ENCODE measurements at places on chromosomes 11 and 22.

- DNase-seq: no peak
These were observed at the start of gene OR5P2 for GRCh38 chr11:7796842-7797241. Gene OR5P2, minus strand, starts transcription at chr11:7796942. Its CDS starts 0 bp downstream, at chr11:7796942.

DNA sequence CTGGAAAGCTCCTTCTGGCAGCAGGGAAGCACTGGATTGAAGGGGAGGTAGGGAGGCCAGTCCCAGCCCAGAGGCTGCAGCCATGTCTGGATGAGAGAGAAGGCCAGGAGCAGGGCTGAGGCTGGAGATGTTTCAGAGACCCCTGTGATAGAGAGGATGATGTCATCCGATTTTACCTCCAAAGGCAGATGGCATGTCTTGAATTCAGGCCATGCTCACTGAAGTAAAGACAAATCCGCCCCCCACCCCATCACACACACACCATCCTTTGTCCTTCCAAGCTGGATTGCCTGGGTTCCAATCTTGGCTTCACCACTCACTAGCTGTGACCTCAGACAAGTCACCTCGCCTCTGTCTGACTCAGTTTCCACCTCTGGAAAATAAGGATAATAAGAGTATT is 47.2 kb downstream of the TP53I11 start:
- DNase-seq: no peak

DNA sequence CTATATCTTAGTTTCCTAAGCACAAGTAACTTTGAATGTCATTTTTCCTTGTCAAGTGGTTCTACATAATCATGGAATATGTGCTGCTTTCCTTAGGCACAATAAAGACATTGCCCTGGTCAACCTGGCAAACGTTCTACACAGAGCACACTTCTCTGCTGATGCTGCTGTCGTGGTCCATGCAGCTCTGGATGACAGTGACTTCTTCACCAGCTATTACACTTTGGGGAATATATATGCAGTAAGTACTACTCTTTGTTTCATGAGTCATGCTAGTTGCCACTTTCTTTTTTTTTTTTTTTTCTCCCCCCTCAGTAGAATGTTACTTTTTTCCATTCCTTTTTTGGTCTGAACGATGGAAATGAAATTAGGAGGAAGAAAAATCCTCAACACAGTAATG is 38.5 kb downstream of the TTC17 start:
- DNase-seq: no peak

DNA sequence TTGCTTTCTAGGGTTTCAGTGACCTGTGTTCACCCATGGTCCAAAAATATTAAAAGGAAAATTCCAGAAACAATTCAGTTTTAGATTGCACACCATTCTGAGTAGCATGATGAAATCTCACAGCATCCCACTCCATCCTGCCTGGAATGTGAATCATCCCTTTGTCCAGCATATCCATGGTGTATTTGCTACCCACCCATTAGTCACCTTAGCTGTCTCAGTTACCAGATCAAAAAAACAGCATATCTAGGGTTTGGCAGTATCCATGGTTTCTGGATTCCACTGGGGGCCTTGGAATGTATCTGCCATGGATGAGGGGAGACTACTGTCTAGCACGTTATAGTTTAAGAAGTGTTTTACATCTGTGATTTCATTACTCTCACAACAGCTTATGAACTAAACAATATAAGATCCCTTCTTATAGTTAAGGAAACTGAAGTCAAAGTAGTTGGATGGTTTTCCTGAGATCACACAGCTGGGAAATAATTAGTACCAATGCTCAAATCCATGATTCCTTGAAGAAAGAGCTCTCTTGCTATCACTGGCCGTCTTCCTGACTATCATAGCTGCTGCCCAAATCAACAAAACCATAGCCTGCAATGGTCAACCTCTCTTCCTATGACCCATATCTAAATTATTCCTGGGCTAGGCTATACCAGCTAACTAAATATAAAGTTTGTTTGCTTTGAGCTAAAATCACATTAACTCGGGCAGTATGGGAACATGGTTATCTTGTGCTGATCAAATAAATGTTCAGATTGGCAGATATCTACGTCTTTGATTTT is 122.6 kb downstream of the MICAL2 start:
- no peak for DNase-seq

GRCh38 chr22:46237453-46238124 is 12.5 kb downstream of the CDPF1 start:
- DNase-seq: no peak

DNA sequence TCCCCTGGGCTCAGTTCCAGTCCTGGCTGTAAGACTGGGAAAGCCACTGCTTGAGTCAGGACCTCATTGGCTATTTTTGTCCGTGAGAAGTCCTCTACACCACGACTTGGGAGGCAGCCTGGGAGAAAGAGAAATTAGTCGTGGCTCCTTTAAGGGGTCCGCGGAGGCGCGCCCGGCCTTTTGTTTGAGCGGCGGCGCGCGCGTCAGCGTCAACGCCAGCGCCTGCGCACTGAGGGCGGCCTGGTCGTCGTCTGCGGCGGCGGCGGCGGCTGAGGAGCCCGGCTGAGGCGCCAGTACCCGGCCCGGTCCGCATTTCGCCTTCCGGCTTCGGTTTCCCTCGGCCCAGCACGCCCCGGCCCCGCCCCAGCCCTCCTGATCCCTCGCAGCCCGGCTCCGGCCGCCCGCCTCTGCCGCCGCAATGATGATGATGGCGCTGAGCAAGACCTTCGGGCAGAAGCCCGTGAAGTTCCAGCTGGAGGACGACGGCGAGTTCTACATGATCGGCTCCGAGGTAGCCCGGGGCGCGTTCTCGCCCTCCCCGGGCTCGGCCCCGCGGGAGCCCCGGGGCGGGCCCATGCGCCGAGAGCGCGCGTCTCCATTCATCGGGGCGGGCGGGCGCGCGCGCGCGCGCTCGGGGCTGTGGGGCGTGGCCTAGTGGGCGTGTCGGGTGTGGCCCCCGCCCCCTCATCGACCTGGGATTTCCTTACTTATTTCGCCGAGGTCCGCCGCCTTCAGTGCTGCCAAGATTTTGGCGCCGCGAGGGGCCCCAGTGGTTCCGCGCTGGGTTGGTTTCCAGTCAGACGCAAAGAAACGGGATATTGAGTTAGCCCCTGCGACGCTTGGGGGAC is at the start of gene SMARCB1:
Gene SMARCB1, plus strand, starts transcription at position 215 of the 848 bp plus-strand sequence. Its CDS starts 204 bp downstream, at position 419.
- DNase-seq: peak; percentile 91

- DNase-seq: no peak
These were observed 32.8 kb upstream of the SLC22A12 start for GRCh38 chr11:64558065-64558745.

- DNase-seq: no peak
These were observed 2226.5 kb upstream of the RAG2 start for GRCh38 chr11:38824573-38824972.

GRCh38 chr11:119788911-119789560 is 60.0 kb upstream of the NECTIN1 start:
- DNase-seq: no peak

DNA sequence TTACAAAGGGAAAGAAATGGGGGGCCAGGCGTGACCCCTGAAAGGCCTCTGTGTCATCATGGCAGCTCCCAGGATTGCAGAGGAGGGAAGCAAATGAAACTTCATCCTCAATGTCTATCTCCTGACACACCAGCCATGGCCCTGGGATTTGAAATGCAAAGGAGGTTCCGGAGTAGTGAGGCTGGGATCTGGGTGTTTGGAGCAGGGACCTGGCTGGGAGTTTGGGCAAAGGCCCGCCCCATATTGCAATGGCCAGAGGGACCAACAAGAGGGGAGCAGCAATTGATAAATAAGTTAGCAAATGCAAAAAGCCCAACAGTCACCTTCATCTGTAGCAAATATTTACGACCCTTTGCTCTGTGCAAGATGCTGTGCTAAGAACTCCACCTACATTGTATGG is 77.7 kb upstream of the CCND1 start:
- DNase-seq: no peak

- DNase-seq: no peak
These were observed 64.2 kb downstream of the FLI1 start for GRCh38 chr11:128757886-128758612.

GRCh38 chr11:117026593-117027330 is 71.5 kb downstream of the SIK3 start:
- DNase-seq: no peak

DNA sequence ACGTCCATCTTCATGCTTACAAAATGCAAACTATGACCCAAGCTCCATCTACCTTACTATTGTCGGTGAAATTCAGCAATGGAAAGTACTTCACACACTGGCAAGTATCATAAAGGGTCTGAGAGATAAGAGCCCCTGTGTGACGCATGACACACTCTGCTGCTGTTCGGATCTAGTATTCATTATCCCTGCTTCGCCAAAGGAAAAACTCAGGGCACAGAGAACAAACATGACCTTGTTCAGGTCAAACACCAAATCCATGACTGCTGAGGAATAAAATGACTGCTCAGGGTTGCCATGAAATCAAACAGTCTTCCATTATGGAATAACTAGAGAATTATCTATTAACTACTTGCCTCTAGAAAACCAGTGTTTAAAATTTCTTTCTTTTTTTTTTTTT is 73.0 kb downstream of the MICAL3 start:
- DNase-seq: no peak

- no peak for DNase-seq
These were observed 12.2 kb upstream of the CCDC89 start for GRCh38 chr11:85698195-85698594.

- DNase-seq: no peak
These were observed 27.0 kb downstream of the POLDIP3 start for GRCh38 chr22:42587588-42588175.

DNA sequence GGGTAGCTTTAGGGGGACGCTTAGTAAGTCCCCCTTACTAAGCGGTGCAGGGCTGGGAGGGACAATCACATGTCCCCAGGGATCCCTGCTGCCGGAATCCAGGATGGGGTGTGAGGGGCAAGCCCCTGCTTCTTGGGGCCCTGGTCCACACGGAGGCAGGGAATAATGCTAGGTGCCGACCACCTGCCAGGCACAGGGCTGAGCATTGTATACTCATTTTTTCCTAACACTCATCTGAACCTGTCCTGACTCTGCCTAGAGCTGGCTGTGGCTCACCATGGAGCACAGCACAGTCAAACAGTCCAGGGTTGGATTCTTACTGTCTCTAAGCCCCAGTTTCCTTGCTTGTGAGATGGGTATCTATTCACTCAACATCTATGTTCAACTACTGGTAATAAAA is 1.4 kb upstream of the LTBP3 start:
- DNase-seq: no peak

DNA sequence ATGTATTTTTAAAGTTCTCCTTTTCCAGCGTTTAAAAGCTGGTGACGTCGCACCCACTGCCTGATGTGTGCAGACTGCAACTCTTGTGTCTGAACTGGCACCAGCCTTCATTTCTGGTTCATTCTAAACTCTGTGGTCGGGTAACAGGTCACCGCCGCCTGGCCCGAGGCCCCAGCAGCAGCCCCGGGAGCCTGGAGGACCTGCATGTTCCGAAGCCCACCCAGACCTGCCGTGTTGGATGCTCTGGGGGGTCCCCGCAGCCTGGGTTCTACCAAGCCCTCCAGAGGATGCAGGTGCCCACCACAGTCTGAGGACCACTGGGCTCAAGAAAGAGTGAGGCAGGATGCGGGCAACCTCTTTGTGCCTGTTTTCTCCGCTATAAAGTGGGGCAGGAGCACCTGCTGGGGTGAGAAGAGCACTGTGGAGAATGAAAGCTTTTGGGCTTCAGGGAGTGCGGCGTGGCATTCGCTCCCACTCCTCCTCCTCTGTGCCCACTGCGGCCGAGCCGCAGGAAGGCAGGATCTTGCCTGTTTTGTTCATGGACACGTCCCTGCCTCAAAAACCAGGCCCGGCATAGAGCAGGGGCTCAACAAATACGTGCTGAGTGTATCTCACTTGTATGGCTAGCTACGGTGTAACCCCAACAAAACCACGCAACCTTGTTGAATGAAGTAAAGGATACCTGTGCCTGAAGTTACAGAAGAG is 40.1 kb downstream of the CERK start:
- no peak for DNase-seq

DNA sequence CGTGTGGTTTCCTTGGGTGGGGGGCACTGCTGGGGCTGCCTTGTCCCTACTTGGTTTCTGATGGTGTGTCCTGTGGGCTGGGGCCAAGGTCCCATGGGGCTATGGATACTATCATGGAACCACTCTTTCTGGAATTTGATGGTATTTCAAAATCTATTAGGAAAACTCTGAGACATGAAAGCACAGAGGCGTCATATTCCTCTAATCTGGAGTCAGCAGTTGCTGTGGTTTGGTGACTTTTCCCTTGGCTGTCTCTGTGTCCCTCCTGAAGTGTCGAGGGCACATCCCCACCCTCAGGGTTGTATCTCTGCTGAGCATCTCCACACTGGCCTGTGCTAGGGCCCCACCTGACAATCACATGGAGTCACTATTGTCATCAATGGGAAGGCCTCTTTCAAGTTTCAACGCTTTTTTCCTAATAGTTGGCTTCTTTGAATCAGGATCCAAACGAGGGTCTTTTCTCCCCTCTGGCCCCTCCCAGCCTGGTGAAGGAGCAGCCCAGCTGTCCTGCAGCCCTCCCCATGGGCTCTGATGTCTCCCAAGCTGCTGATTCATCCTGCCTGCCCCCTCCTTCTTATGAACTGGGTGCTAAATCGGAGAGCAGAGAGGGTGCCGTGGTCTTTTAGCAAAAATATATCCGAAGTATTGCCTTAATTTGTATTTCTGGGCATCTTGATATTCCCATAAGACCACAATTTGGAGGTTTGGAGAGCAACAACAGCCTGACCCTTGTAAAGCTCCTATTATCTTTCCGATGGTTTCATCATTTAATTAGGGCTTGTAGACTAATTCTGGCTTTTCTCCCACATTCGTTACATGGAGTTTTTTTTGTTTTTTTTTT is 38.5 kb downstream of the MED15 start:
- no peak for DNase-seq

All from bone marrow (tissue), 2 donors.